Heart left ventricle (tissue), 16 donors: ENCODE measurements at places on chromosomes 7 and 10. TPM values are rescaled to one million over a fixed set of nuclear protein-coding genes. Genes with fewer than 3 reads are reported as not detected.

- DNase-seq, result no peak
Measured at GRCh38 chr7:99386584-99387238, 12.2 kb downstream of the ARPC1B start.

The NPC1L1 gene
- not detected for total RNA-seq

The CYP3A7 gene
- not detected for total RNA-seq

DNA sequence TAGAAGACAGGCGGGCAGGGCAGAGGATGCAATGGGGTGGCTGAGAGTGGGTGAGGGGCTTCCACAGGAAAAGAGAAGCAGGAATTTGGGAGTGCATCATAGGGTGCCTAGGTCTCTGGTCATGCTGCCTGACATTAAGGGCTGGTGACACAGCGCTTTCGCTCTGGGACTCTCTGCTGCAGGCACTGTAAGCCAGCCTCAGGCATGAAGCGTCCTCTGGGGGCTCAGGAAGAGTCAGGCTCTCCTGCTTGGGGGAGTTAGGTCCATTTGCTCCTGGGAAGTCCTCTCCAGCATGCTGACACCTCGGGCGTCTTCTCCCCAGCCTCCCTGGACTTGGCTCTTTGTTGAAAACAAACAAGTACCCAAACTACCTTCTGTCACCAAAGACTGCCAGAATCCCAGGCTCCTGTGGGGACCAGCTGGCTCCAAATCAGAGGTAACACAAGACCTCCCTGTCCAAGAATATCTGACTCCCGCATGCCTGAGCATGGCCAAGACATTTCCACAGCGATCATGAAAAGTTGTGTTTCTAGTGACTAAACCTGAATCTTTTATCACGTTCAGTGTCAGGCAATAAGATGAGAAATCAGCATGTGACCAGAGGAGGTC, 55.4 kb downstream of the GPR26 start:
- no peak for DNase-seq

The NYAP1 gene
- not detected for total RNA-seq

DNA sequence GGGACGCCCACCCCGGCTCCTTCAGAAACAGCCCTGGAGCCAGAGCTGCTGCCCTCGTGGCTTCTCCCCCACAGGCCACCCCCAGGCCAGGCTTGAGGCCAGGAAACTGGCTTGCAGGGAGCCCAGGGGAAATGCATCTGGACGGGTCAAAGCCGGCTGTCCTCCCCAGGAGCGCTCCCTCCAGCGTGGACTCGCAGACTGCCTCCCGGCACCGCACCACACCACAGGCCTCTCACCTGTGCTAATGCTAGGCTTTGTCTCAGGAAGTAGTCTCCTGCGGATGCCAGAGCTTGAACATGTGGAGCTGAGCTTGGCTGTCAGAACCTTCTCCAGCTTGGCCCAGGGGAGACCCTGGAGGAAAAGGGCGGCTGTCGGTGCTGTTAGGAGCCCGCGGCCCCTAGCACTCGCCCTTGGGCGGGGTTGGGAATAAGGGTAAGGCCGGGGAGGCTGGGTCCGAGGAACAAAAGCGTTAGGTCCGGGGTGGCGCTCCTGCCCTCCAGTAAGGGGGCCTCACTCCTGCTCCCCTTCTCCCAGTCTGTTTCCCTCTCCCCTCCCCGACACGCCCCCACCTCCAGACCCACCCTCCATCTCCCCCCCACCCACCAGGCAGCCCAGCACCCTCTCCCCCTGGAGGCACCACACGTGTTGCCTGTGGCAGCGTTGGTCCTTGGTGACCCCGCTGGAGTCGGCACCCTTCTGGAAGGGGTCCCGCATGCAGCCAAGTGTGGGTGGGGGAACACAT, 21.6 kb upstream of the DRGX start:
- DNase-seq, result no peak
